ENCODE measurements at places on chromosomes 6 and 20.

DNA sequence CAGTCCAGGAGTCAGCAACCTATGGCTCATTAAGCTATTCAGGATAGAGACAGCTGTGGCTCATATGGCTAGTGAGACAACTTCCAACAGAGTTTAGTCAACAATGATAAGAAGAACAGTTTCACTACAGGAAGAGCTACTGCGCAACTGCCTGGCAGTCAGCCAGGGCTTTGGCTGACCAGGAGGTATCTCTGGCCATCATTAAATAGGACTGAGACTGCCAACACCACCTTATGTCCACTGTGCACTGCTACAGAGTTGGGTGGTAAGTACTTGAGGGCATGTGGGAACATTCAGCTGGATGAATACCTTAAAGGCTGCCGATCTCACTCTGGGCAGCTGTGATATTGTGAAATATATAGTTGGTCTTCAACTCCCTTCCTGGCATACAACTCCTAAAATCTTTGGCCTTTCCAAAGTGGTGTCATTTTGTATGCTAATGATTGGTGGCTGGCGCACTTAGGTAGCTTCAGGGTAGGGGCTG, 52.2 kb upstream of the FAM83C start:
- DNase-seq = no peak

GRCh38 chr20:17066902-17067301, 159.9 kb upstream of the PCSK2 start:
- no peak for DNase-seq

- no peak for DNase-seq
Measured at GRCh38 chr6:147467428-147467827, 41.1 kb upstream of the SAMD5 start.

- no peak for DNase-seq
Measured at GRCh38 chr6:131366223-131366622, 206.8 kb upstream of the ARG1 start.

- peak; percentile 34 for DNase-seq
Measured at GRCh38 chr6:166862287-166862977, 93.9 kb downstream of the RNASET2 start.

DNA sequence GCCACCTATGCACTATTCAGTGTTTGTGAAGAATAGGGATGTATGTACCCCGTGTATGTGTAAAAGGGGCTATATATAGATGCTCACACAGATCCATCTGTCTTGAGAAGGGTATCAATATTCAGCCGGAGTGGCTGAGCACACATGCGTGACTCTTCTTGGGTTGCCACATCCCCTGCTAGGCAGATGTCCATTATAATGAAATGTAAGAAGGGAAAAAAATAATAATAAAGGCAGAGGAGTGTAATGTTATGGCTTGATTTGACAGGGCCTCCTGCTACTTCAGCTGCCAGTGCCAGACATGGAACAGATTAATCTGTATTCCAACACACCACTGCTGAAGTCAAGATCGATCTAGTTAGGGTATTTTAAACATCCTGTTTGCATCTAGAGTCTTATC, 74.2 kb upstream of the VSTM2L start:
- no peak for DNase-seq

- no peak for DNase-seq
Measured at GRCh38 chr6:48068278-48069251, 42.4 kb downstream of the PTCHD4 start.

DNA sequence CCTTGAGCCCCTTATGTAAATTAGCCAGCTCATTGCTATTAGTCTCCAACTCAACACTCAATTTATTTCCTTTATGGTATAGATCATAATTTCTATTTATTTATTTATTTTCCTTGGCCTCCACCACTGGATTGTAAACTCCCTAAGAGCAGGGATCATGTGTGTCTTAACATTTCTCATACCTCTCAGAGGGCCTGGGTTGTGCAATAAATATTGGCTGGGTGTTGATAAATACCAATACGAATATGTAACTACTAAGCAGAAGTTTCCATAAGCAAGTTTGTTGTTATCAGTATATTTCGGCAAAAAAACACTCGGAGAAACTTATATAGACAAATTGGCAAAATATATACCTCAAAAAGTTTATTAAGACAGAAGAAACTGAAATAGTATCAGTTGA, 257.4 kb downstream of the ADGRB3 start:
- no peak for DNase-seq

DNA sequence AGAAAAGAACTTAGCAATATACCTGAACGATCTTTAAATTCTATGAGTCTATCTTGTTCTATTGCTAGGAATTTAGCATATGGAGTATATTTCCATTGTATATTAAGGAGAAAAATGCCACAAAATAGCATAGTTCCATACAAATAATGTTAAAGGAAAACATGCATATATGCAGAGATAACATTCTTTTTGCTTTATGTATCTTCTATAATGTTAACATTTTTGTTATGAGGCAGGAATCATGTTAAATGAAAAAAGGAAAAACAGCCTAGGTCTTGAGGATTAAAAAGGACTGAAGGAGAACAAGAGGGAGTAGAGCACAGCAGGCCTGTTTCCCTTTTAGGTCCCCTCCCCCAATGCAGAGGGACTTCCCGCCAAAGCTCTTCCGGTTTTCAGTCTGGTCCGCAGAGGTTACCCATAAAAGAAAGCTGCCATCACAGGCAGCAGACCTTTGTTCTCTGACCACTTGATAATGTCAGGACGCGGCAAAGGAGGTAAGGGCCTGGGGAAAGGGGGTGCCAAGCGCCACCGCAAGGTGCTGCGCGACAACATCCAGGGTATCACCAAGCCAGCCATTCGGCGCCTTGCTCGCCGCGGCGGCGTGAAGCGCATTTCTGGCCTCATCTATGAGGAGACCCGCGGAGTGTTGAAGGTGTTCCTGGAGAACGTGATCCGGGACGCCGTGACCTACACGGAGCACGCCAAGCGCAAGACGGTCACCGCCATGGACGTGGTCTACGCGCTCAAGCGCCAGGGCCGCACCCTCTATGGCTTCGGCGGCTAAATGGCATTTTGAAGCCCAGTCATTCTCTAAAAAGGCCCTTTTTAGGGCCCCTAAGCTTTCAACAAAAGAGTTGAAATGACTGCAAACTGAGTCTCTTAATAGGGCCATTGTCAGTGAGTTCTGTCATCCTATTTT, 108.4 kb upstream of the PRSS16 start:
- DNase-seq = peak; percentile 73

DNA sequence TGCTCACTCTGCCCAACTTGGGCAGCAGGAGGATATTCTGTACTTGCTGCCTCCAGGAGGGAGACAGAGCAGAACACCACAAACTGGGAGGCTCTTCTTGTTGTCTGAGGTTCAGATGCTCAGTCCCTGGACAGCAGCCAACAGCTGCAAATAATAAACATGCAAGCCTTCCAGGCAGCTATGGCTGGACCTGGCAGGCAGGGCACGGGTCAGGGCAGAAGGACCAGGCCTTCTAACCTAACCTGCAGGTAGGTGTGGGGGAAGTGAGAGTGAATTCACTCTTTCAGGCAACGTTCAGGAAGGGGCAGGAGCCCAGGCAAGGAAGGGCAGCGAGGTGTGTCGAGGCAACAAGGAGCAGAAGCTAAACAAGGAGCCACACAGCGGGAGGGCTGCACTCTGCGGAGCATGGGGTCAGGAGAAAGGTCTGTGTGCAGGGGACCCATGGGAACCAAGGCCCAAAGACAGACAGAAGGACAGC, 31.5 kb downstream of the NINL start:
- no peak for DNase-seq

- no peak for DNase-seq
Measured at GRCh38 chr6:111124406-111124805, 37.1 kb downstream of the SLC16A10 start.

GRCh38 chr6:113147544-113147943, 709.6 kb upstream of the MARCKS start:
- DNase-seq = no peak

DNA sequence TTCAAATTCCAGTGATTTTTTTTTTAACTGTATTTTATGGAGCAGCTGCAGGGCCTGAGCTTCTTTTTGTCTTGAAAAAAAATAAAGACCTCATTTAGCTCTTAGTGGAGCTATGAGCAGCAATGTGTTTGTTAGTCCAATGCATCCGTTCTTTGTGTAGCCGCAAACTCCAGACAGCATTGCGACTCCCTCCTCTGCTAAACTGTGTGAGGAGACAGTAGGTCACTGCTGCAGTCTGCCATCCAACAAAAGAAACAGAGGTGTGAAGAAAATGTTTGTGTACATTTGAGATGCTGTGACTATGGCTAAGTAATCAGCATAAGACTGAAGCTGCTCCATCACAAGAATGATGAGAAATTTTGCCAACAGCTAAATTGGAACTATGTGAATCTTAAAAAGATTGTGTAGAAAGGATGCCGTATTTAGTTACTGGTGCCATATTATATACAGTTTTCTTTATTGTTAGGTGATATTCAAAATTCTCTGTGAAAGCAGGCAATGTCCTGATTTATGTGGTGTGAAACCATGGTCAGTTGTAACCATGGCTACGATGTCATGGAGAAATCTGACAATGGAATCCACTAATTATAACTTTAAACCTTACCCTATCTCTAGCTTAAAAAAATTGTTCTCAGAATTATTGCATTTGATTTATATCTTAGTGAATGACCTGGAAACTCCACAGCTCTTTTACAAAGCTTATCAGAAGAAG, 428.8 kb upstream of the EPHA7 start:
- DNase-seq = no peak

DNA sequence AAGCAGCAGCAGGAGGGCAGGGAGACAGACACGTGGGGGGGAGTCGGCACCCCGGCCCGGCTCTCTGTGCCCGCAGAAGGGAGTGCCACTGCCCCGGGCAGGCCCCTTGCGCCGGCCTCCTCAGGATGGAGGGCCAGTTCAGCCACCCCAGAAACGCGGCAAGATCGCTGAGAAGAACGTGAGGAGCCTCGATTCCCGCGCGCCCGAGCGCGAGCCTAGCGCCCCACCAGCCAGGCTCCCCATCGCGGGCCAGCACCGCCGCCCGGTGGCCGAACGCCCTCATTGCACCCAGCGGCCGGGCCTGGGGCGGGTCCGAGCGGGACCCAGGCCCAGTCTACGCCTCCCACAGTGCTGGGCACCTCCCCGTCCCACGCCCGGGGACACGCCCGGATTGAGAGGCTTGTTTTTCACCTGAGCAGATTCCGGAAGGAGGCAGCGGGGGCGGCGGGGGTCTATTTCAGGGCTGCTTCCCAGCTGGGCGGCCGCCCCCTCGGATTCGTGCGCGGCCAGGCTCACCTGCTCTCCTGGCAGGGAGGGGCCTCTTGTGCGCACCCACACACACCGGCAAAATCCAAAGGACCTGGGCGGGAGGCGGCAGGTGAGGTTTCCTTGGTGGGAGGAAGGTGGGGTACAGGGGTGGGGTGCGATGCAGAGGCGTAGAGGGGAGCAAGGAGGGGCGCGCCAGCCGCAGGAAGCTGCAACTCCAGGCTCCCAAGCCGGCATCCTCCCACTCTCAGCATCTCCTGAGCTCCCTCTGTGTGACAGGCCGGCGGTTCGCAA, 9.0 kb upstream of the GRM4 start:
- peak; percentile 51 for DNase-seq

GRCh38 chr20:62921119-62921687, 5.1 kb downstream of the DIDO1 start:
- DNase-seq = peak; percentile 69

GRCh38 chr6:97697456-97697855, 414.4 kb upstream of the MMS22L start:
- no peak for DNase-seq

DNA sequence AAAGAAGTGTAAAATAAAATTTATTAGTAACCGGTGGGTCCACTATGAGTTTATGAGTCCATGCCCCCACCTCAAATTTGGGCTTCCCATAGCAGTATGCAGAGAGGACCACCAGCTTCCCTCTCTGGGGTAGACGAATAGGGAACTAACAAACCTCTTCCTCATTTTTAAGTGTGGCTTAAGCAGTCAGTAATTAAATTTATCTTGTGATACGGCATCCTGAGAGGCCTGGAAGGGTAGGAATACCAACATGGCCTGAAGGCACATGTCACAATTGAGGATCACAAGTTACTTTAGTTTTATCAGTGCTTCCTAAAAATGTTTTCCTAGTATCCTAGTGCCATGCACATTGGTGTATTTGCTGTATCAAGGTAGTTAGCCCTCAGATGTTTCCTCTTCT, 239.9 kb downstream of the HIVEP2 start:
- no peak for DNase-seq

GRCh38 chr6:3816251-3816650, 32.9 kb upstream of the FAM50B start:
- no peak for DNase-seq

GRCh38 chr6:108751282-108751681, 96.9 kb upstream of the ARMC2 start:
- no peak for DNase-seq

- DNase-seq = no peak
Measured at GRCh38 chr6:35177596-35177995, 36.2 kb upstream of the SCUBE3 start.

DNA sequence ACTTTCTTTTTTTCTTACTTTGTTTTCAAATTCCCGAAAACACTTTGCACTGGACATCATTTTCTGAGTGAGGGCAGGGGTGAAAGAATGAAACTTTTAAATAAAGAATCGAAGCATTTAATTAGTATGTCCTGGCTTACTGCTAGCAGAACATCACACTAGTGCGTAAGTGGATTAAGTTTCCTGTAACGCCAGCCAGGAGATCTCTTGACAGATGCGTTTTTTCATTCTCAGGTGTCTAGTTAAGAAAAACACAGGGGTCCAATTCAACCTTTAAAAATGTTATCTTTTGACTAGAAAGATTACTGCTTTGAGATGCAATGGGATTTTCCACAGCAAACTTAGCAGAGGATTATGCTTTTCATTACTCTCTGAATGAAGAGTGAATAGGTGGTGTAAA, 858.8 kb upstream of the EPHA7 start:
- no peak for DNase-seq

GRCh38 chr20:6533761-6534479, 233.6 kb upstream of the BMP2 start:
- no peak for DNase-seq

- no peak for DNase-seq
Measured at GRCh38 chr6:42860481-42860880, 18.9 kb upstream of the RPL7L1 start.

DNA sequence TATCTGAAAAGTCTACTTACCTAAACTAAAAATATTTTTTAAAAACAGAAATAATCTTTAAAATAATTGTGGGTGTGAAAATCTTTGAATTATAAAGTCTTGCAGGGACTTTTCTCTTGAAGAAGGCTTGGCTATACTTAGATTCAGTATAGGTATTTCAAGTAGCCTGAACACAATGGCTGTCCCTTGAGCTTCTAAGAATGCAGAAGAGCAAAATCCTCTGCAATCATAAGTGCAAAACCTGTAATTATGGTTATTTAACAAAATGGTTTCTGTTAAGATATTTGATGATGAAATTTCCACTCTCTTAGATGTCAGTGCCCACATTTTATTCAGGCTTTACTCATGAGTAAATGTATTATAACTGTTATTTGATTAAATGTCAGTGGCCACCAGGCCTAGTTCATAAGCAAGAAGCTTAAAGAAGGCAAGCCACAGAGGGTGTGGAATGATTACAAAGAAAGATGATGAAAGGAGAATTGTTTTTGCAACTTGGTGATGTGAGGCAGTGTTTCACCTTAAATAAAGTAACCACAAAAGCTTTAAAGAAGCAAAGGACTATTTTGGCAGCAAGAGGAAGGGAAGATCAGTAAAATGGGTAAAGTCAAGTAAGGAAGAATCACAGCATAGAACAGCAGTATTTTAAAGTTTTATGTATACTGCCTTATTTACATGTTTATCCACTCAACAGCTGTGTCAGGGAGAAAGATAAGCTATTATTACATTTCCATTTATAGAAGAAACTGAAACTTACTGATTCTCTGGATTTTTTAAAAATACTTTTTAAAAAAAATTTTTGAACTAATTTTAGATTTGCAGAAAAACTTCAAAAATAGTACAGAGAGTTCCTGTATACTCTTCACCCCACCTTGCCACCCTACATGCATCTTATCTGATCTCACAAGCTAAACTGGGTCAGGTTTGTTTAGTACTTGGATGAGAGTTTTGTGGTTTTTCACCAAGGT, 351.2 kb upstream of the RUNX2 start:
- DNase-seq = peak; percentile 62

All from CD4-positive, alpha-beta T cell treated with Interleukin-15 for 4 hours (primary cell).